A549 treated with AZD2906 at 1 μM for 4 hours (cell line): ENCODE measurements at places on chromosomes 3 and 15. TPM values are rescaled to one million over a fixed set of nuclear protein-coding genes. Genes with fewer than 3 reads are reported as not detected.

The GOLGA6L7 gene
- total RNA-seq, result not detected in 5 replicates

The PEX5L gene
- total RNA-seq, result not detected in 5 replicates

The CNTN4 gene
- not detected in 5 replicates for total RNA-seq

The ARHGEF3 gene
- total RNA-seq, result 6.8 to 9.0 TPM (median 7.3 TPM) in 5 replicates

The GOLGA8T gene
- total RNA-seq, result 0.84 to 1.9 TPM (median 1.6 TPM) in 5 replicates

The GRM2 gene
- 0.03 to 0.05 TPM (median 0.04 TPM) in 4 of 5 replicates, not detected in the other for total RNA-seq

The ABI3BP gene
- 0.93 to 2.0 TPM (median 1.6 TPM) in 5 replicates for total RNA-seq

The DISP2 gene
- 1.00 to 2.5 TPM (median 1.8 TPM) in 5 replicates for total RNA-seq

The PLA2G4D gene
- not detected in 5 replicates for total RNA-seq

The LRRC15 gene
- 0.13 to 0.17 TPM (median 0.15 TPM) in 5 replicates for total RNA-seq

The ELP6 gene
- total RNA-seq, result 25.0 to 30.6 TPM (median 28.0 TPM) in 5 replicates

The GP9 gene
- total RNA-seq, result 0.14 TPM in 1 of 5 replicates, not detected in the others
